Right forelimb (tissue), 1 donor: ENCODE measurements at places on chromosomes 3 and 15.

- DNase-seq, result no peak
Measured at GRCh38 chr3:176401211-176401610, 796.1 kb downstream of the TBL1XR1 start.

- DNase-seq, result no peak
Measured at GRCh38 chr3:53402326-53402725, 55.0 kb upstream of the DCP1A start.

DNA sequence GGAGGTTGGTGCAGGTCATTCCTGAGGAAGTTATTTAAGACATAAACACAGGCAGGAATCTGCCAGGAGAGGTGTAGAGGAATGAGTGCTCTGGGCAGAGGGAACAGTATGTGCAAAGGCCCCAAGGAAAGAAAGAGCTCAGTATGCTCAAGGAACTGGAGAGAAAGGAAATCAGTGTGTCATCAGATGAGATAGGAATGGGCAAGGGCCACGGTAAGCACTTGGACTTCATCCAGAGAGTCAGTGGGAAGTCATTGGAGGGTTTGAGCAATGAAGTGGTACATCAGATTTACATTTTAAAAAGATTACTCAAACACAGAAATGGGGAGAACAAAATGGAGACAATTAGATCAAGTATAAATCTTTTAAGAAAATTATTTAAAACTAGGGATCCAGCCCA is 272.2 kb downstream of the ADAMTSL3 start:
- DNase-seq, result no peak

GRCh38 chr15:64267331-64267973 is 88.5 kb downstream of the CSNK1G1 start:
- DNase-seq, result no peak

DNA sequence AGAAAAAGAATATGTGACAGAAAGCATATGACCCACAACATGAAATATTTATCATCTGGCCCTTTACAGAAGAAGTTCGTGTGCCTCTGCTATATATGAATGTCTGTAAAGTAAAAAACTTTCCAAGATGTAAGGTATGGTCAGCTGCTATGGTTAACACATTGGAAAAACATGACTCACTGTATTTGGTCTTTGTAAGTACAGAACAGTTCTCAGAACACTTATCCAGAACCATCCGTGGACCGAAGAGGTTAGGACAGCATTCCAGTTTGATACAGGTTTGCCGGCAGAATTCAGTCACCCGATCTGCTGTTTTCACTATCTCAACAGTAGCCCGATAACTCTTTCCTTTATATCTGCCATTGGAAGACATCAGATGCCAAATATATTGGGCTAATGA is 13.5 kb upstream of the STIMATE start:
- no peak for DNase-seq

GRCh38 chr3:56702490-56703315 is 19.6 kb upstream of the TASOR start:
- DNase-seq, result peak; percentile 61

GRCh38 chr3:137471558-137472204 is 292.4 kb upstream of the SOX14 start:
- DNase-seq, result no peak

- DNase-seq, result no peak
Measured at GRCh38 chr15:94253742-94254141, 22.4 kb downstream of the MCTP2 start.

GRCh38 chr3:16439163-16439847 is 74.2 kb downstream of the RFTN1 start:
- no peak for DNase-seq

- no peak for DNase-seq
Measured at GRCh38 chr15:52006702-52007340, 12.2 kb upstream of the MAPK6 start.

GRCh38 chr3:124574012-124574411 is 156.2 kb upstream of the UMPS start:
- no peak for DNase-seq
